ENCODE measurements at places on chromosomes 11 and 22. TPM values are rescaled to one million over a fixed set of nuclear protein-coding genes. Genes with fewer than 3 reads are reported as not detected.

MS4A6E gene
- not detected for total RNA-seq

BDNF gene
- total RNA-seq = not detected

ASCL3 gene
- not detected for total RNA-seq

DNA sequence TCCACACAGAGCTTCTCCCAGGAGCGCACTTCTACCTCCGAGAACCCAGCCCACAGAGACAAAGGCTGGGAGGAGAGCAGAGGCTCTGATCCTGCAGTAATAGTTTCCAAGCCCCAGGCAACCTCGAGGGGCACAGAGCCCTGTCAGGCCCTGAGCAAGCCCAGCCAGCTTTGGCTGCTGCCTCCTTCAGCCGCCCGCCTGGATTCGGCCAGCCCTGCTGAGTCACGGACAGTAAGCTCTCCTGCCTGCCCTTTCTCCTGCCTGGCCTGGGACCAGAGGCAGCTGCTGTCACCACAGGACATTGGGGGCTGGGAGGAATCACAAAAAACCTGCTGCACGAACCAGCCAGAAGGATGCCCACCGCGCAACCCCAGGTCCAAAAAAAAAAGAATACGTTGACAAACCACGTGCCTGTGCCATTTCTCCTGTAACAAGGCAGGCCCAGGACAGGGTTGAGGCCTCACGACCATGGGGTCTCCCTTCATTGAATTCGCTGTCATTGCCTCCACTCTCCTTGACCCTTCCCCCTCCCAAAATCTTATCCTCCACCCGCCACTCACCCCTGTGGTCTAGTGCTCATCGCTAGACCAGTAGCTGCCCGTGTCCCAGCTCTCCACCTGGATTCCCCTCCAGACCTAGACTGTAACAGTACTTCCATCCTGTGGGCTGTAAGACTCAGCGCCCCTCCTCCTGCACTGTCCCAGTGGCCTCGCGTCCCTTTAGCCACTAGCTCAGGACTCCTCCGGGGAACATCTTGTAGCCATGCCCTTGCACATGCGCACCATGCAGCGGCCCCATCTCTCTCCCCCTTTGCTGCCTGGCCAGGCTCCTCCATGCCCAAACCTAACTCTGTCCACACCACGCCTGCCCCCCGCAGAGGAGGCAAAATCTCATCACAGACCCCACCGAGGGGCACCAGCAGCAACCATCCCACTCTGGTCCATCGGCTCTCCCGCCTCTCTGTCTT lies 7.4 kb upstream of the SLC22A12 start:
- no peak for DNase-seq

DNA sequence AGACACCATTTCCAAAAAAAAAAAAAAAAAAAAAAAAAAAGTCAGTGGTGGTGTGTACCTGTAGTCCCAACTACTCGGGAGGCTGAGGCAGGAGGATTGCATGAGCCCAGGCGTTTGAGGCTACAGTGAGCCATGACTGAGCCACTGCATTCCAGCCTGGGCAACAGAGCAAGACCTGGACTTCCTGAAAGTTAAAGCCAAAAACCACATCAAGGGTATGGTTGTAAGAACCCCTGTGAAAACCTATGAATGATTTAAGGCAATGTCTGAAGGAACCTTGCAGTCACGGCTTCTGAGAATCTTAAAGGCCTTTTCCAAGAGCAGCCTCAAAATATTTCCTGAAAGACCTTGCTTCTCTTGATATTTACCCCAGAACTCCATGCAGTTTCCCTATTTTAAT lies 30.5 kb upstream of the MSANTD2 start:
- no peak for DNase-seq

GRCh38 chr22:25081409-25081824 lies 118.2 kb upstream of the CRYBB3 start:
- peak; percentile 63 for DNase-seq

DNA sequence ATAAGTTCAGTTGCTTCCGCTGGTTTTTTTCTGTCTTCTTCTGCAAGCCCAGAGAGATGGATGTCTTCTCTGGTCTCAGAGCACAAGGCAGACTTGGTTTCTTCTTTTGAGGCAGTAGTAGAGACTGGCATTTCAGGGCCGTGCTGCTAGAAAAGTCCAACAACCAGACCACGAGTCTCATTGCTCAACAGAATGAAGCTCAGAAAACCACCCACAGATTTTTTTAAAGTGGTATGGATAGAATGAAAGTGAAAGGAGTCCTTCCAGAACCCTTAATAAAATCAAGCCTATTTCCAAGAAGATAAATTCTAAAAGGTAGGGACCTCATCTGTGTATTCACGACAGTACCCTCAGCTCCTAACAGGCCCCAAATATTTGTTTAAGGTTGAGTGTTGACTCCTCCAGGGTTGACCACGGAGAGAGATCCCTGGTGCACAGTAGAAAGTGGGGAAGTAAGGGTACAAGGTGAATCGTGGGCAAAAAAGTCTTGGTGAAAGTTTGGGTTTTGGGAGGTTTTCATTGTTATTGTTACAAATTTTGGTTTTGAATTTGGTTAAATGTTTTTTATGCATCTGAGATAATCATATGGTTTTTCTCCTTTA lies 43.6 kb upstream of the DDX6 start:
- DNase-seq = no peak

DNA sequence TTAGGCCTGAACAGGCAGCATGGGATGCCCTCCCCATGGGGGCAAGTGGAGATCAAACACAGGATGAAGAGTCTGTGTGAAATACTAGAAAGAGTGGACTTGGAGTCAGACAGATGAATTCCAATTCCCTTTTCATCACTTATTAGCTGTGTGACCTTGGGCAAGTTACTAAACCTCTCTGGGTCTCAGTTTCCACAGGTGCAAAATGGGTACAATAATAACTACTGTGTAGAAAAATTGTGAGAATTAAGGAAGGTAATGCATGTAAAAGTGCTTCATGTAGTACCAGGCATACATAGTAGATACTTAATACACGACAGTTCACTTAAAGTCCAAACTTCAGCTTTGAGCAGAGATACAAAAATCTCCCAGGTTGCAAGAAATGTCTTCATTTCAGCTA lies 176.4 kb downstream of the DSCAML1 start:
- DNase-seq = no peak

- no peak for DNase-seq
Measured at GRCh38 chr22:26287382-26288225, 118.3 kb downstream of the SEZ6L start.

DNA sequence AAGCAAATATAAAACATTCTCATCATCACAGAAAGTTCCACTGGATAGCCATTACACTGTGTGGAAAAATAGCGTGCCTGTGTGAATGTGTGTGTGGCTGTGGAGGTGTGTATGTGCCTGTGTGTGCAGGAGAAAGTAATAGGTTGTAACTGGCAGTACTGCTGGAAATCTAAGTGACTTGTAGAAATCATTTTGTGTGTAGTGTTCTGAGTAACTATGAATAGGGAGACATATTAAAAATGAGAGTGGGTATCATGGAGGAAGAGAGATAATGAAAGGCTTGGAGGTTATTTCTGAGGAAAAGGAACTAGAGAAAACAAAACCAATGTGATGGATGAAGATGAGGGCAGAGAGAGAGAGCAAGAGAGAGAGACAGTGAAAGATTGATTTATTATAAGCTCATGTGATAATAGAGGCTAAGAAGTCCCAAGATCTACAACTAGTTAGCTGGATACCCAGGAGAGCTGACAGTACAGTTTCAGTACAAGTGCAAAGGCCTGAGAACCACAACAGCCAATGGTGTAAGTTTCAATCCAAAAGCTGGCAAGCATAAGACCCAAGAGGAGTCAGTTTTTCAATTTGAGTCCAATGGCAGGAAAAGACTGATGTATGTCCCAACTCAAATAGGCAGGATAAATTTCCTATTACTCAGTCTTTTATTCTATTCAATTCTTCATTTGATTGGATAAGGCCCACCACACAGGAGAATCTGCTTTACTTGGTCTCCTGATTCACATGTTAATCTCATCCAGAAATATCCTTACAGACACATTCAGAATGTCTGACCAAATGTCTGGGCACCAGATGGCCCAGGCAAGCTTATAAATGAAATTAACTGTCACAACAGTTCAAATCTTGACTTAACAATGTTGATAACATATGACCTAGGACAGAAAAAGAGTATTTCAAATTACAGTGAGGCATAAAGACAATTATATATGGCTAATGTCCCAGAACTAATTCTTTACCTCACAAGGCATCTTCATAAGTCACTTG lies 14.9 kb downstream of the KBTBD3 start:
- DNase-seq = no peak

- DNase-seq = no peak
Measured at GRCh38 chr11:64369440-64370421, 10.8 kb downstream of the RPS6KA4 start.

DNA sequence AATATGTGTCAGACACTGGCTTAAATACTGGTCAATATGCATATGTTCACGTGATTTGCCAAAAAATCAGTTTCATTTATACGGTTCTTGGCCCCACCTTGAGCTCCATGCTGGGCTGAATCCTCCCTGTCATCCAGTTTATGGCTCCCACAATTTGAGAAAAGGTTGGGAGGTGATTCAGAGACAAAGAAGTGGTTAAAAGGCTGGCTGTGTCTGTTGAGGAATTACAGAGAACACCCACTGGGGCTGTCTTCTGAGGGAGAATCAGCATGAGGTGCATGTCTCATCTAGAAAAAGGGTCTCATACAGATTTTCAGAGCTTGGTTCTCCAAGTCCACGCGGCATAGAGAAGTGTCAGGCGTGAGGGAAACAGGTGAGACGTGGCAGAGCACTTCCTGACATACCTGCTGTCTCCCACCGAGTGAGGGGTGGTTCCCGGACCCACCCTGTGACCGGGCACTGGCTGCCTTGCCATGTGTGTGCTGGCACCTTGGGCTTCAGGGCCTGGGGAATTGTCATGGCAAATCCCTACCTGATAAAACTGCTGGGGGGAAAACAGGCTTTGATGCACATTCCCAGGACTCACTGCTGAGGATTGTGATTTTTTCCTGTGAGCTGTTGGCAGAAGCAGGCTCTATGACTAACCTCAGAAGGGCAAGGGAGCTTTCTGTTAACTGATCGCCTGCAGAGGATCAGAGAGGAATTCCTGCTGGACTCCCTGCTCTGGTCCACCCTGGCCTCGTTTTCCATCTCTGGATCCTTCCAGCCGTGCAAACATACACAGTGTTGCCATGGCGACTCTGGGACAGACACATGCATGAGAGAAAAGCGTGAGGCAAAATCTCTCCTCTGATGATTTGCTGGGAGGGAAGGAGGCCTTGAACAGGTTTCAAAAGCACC lies 223.6 kb downstream of the ADAMTS15 start:
- DNase-seq = no peak

- DNase-seq = no peak
Measured at GRCh38 chr11:60158636-60159035, 24.2 kb downstream of the MS4A6A start.

DNA sequence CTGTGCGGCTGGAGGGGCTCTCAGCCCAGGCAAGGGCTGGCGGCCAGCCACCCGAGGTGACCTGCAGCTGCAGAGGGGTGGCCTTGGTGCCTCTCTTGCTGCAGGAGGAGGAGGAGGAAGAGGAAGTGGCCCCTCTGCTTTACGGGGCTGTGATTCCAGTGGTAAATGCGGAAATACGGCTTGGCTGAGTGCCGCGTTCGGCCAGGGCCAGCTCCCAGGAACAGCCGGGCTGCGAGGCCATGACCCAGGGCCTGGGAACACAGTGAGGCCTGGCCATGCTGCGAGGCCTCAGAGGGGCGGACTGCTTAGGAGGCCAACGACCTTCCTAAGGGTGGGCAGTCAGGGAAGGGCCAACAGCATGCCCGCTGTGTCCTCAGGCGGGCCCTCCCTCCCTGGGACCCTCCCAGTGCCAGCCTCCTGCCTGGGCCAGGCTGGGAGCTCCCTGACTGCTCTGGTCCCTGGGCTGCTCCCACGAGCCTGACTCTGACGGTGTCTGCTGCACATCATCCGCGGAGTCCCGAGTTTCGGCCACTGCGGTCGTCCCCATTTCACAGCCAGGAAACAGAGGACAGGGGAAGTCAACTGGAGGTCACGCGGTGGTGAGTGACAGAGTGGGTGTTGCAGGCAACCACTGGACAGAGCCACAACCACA lies 20.8 kb upstream of the PPARA start:
- DNase-seq = no peak
